ENCODE measurements at places on chromosomes 7 and 10.

GRCh38 chr10:78862328-78862640 is 206.5 kb upstream of the ZMIZ1 start:
- no peak for DNase-seq

GRCh38 chr7:82317760-82318159 is 125.8 kb downstream of the CACNA2D1 start:
- DNase-seq, result peak; percentile 65

- no peak for DNase-seq
These were observed 2.4 kb upstream of the MKLN1 start for GRCh38 chr7:131325179-131325840.

- no peak for DNase-seq
These were observed 488.5 kb downstream of the LRMDA start for GRCh38 chr10:75919913-75920312.

GRCh38 chr10:83925133-83925532 is 214.2 kb upstream of the GHITM start:
- DNase-seq, result no peak

- no peak for DNase-seq
These were observed 44.1 kb downstream of the TNRC18 start for GRCh38 chr7:5379546-5379945.

GRCh38 chr7:39091774-39092173 is 114.1 kb downstream of the POU6F2 start:
- no peak for DNase-seq

DNA sequence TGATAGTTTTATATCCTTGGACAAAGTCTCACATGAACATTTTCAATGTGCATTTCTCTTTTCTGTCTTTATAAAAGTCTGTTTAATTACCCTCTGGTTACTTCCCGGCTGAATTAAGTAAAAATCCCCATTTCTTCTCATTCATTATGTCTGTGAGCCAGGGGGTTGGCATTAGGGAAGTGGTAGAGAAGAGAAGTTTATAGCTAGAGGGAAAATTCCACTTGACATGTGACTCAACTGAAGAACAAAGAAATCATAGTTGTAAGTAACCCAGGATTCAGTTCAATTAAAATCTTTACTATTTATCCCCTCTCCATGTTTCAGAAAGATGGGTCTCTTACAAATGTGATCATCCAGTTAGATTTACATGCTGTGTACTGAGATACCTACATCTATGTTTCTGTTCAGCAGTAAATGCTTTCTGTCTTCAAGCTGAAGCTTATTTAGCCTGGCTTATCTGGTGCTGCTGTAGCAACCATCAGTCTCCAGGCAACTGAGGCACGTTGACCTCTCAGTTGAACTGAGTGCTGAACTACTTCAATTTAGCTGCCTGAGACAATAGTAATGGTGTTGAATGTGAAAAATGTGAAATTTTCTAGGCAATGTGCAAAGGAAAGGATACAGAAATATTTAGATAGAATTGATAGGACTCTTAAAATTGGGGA is 181.6 kb downstream of the MLLT10 start:
- DNase-seq, result no peak

DNA sequence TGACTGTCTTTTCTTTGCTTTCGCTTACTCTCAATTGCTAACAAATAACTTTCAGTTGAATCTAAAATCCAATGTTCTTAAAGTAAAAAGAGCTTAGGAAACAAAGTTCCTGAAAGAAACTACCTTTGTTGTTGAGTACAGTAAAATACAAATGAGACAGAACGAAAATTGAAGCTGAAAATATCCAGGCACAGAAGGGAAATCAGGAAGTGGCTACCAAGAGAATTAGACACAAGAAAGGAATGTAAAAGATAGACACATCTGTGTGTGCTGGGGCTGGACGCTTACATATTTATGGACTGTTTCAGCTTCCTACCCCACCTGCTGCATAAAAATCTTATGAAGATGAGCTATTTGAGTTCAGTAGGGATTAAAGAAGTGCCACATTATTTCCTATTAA is 161.7 kb upstream of the PLXDC2 start:
- no peak for DNase-seq

- DNase-seq, result no peak
These were observed 55.9 kb upstream of the KIAA1217 start for GRCh38 chr10:24153031-24153430.

DNA sequence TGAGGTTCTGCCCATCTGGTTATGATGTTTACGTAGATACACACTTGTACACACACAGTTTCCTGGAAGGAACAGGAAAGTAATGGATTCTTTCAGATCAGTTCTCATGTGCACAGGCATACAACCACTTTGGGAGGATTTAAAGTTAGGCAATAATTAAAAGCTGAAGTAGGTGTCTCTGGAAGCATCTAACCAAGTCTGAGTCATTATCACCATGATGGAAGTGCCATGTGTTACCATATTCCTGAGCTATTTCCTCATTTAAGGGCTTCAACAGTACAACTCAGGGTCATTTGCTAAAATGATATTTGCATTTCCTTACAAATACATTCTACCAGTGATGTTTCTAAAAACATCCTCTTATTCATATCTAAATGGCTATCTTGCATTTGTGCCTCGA is 41.4 kb upstream of the BET1 start:
- DNase-seq, result no peak

DNA sequence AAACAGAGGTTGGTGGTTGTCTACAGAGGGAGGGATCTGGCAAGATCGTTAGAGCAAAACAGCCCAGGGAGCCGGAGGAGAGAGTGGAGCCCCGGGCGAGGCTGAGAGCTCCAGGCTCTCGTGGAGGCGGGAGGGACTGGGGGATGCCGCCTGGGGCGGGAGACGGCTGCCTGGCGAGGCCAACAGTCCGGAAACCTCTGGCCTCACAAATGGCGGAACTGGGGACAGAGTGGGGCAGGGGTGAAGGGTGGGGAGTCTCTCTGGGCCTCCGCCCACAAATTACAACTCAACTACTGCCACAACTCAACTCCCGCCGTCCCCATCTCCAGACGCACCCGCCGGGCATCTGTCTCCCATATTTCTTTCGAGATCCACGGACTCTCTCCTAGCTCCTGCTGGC is 47.7 kb downstream of the CLEC2L start:
- no peak for DNase-seq

DNA sequence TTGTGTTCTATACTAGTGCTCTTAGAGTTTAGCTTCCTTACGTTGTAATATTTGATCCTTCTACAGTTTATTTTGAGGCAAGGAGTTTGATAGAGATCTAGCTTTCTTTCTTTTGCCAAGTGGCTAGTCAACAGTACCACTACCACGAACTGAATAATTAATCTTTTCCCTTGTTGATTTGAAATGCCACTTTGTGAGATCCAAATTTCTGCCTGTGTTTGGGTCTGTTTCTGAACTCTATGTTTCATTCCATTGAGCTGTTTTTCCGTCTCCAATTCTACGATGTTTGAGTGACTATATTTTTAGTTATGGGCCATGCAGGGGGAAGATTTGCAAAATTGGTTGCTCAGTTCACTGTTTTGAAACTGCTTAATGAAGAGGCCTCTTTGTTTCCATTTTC is 134.7 kb downstream of the KIAA1217 start:
- DNase-seq, result no peak

- no peak for DNase-seq
These were observed 106.8 kb downstream of the SRPK2 start for GRCh38 chr7:105281966-105282365.

GRCh38 chr10:96390460-96390864 is 31.7 kb upstream of the OPALIN start:
- no peak for DNase-seq

- DNase-seq, result peak; percentile 15
These were observed 51.3 kb upstream of the TCF7L2 start for GRCh38 chr10:112898540-112899390.

GRCh38 chr10:70558871-70559810 is 43.4 kb downstream of the PRF1 start:
- no peak for DNase-seq

DNA sequence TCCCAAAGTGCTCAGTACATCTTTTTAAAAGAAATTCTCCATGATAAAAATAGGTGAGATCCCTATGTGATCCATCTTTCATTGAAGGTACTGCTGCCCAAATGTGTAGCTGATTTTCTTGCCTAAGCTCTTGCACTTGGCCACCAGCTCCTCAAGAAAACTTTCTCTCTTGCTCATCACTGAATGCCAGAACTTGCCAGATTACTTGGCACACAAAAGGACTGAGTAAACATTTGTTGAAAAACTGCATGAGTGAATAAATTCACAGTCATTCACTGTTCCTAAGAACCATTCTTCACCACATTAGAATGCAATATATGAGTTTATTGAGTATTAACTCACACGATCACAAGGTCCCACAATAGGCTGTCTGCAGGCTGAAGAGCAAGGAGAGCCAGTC is 99.9 kb downstream of the TRIL start:
- no peak for DNase-seq

DNA sequence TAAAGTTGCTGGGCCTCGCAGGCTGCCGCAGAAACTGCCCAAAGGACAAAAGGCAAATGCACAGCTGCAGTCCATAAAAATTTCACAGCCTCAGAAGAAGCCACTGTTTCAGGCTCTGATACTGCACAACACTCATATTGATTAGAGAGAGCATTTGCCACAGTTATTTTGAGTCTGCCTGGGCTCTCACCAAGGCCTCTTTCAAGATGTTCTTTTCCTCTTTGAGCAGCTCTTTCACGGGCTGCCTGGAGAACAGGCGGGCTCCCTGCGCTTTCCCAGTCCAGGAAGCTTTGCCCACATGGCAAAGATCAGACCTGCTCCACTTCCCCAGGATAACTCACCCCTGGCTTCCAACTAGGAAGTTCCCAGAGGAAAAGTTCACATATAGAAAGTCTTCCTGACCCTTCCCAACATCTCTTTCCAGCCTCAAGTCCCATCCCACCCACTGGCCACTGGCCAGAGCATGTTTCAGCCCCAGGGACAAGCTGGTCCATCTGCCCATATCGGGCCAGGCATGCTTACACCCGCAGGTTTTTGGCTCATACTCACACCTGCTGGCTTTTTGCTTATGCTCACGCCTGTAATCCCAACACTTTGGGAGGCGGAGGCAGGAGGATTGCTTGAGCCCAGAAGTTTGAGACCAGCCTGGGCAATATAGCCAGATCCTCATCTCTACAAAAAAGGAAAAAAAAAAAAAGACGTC is 3.3 kb downstream of the SLIT1 start:
- no peak for DNase-seq

GRCh38 chr7:147664541-147664940 is 926.0 kb upstream of the C7orf33 start:
- no peak for DNase-seq

DNA sequence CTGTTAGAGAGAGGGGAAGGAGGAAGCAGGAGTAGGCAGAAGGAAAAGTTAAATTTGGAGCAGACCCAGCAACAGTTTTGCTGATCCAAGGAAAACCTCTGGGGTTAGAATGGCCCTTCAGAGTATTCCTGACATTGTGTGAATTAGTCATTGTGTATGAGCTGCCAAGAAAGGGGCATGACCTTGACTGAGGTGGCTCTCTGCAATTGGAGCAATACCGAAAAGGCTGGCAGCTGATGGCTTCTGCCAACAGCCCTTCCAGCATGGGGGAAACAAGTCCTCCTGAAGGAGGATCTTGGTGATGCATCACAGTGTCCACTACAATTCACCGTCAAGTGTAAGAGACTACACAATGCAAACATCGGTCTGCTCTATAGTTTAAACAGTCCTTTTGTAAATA is 20.6 kb upstream of the WASL start:
- DNase-seq, result no peak

DNA sequence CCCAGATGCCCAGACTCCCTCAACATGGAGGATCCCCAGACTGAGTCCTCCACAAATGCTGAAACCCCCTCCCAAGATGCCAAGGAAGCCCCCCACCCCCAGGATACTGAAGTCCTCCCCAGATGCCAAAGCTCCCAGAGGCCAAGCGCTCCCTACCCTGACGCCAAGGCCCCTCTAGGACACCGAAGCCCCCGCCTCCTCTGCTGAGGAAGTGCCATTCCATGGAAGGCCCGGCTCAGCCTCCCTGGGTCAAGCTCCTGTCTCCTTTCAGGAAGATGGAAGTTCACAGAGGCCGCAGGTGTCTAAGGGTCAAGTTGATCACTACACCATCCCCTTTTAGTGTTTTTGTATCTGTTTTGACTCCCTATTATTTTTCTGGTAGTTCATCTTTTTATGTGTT is 606.8 kb downstream of the DNAJB6 start:
- DNase-seq, result no peak

- no peak for DNase-seq
These were observed 147.7 kb upstream of the NPVF start for GRCh38 chr7:25375805-25376600.

GRCh38 chr7:69847921-69848612 is 249.8 kb downstream of the AUTS2 start:
- no peak for DNase-seq

- DNase-seq, result peak; percentile 73
These were observed 3.8 kb downstream of the HILPDA start for GRCh38 chr7:128459394-128459878.

GRCh38 chr10:91713461-91714072 is 80.7 kb upstream of the PPP1R3C start:
- DNase-seq, result no peak

GRCh38 chr7:137399827-137400823 is 56.6 kb upstream of the PTN start:
- no peak for DNase-seq

DNA sequence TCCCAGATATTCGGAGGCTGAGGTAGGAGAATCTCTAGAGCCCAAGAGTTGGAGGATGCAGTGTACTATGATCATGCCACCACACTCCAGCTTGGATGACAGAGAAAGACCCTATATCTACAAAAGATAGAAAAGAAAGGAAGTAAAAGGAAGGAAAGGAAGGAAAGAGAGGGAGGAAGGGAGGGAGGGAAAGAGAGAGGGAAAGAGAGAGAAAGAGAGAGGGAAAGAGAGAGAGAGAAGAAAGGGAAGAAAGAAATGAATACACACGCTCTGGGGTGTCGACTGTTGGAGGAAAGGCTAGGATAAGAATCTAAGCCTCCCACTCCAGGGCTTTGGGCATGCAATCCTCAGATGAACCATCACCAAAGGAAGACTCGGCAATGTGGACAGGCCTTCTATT is 69.9 kb downstream of the PARD3 start:
- DNase-seq, result no peak

DNA sequence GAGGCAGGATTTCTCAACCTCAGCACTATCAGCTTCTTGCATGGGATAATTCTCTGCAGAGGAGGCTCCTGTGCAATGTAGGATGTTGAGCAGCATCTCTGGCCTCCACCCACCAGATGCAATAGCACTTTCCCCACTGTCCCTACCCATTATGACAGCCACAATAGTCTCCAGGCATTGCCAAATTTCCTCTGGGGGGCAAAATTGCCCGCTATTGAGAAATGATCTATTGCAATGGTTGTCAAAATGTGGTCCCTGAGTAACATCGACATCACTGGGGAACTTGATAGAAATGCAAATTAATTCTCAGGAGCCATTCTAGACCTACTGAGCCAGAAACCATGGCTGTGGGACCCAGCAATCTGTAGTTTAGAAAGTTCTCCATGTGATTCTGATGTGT is 7.0 kb downstream of the KCNK18 start:
- no peak for DNase-seq

All from NCI-H2227 treated with DMSO at 0.1 percent for 48 hours (cell line).